ENCODE measurements at places on chromosomes 6 and 20. TPM values are rescaled to one million over a fixed set of nuclear protein-coding genes. Genes with fewer than 3 reads are reported as not detected.

Gene SLC17A4
- 0.23 TPM for total RNA-seq

DNA sequence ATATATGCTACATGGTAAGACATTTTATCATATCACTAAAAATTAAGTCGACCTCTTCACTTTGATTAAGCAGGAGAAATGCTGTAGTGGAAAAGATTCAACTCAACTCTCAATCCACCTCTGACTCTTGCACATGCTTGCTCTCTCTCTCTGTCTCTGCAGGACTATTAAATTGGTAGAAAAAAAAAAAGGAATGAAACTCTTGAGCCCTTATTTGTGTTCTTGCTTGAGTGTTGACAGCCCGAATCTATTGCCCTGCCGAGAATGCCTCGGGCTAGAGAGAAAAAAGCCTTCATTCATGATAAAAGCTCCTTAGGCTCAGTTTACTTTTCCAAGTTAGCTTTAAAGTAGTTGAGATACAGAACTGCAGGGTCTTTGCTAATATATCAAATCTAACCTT lies 722.2 kb downstream of the PRKN start:
- DNase-seq = no peak

GRCh38 chr20:20772497-20773085 lies 60.1 kb upstream of the RALGAPA2 start:
- no peak for DNase-seq

- no peak for DNase-seq
These were observed 153.7 kb upstream of the SNX9 start for GRCh38 chr6:157669323-157669722.
